ENCODE measurements at places on chromosomes 16 and 17.
A peak's percentile ranks its signal among the peaks of the same experiment; 100 is the strongest.

DNA sequence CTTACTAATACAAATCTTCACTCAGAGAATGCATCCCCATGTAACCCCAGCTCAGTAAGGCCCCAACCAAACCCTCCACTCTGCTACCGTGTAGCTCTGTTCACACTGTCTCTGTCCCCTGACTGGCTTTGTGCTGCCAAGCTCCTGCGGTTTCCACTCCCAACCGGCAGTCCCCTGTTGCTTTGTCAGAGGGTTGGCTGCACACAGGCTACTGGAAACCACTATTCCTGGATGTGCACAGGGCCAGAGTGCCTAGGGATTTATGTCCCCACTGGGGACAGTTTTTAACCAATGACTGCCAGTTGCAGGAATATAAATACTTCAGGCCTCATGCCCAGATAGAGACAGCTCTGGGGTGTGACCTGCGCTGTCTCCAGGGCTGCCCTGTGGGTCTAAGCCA, 157.1 kb upstream of the C16orf82 start:
- DNase-seq, result no peak

DNA sequence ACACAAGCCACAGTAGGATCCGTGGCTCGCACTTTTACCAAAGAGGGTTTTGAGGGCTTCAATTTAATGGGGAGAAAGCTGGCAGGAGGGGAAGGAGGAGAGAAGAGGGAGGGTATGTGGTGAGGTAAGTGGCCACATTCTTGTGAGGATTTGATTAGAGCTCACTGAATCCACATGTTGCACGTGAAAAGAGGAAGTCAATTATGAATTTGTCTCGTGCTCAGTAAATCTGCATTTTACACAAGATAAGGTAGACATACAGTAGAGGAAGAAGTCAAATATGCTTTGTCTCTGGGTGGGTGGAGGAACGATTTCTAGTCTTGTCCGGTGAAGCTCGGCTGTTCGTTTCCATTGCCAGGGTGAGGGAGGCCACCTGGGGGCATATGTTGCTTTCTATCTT, 862 bp downstream of the ZNF232 start:
- DNase-seq, result no peak

GRCh38 chr16:15547768-15548096, 95.2 kb downstream of the MARF1 start:
- DNase-seq, result no peak

GRCh38 chr16:4369007-4369733, 2.5 kb upstream of the VASN start:
- DNase-seq, result no peak

GRCh38 chr17:66492561-66493005, 190.2 kb downstream of the PRKCA start:
- DNase-seq, result no peak

DNA sequence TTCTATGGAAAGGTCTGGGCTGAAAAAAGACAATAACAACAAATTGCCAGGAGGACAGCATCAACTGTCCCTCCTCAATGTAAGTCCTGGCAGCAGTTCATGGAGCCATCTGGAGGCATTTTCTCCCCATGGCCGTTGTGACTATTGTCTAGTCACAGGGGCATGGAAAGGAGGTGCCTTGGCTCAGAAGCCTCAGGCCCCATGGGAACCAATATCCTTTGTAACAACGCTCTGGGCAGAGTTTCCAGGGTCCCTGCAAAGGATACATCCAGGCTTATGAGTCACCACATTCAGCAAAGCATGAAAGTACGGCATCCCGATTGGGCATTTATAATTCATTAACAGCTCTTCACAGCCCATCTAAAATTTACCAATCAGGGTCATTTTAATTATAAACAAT, 85.2 kb downstream of the GLG1 start:
- no peak for DNase-seq

DNA sequence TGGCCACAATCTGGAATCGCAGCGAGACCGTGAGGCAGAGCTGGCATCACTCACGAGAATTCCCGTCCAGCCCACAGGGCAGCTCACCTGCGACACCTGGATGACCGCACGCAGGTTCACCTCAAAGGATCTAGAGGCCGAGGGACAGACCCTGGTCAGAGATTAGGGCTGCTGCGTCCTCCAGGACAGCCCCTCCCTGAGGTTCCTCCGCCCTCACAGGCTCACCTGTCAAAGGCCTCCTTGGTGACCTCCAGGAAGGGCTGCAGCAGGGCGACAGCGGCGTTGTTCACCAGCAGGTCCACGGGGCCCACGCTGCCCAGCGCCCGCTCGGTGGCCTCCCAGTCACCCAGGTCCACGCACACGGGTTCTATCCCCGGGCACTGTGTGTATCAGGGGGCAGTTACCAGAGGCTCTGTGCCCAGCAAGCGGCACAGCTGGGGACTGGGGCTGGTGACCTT, 834 bp downstream of the DCXR start:
- no peak for DNase-seq

GRCh38 chr17:61249649-61250299, 149.9 kb upstream of the TBX2 start:
- no peak for DNase-seq

- no peak for DNase-seq
Measured at GRCh38 chr17:33015716-33016346, 24.2 kb downstream of the SPACA3 start.

DNA sequence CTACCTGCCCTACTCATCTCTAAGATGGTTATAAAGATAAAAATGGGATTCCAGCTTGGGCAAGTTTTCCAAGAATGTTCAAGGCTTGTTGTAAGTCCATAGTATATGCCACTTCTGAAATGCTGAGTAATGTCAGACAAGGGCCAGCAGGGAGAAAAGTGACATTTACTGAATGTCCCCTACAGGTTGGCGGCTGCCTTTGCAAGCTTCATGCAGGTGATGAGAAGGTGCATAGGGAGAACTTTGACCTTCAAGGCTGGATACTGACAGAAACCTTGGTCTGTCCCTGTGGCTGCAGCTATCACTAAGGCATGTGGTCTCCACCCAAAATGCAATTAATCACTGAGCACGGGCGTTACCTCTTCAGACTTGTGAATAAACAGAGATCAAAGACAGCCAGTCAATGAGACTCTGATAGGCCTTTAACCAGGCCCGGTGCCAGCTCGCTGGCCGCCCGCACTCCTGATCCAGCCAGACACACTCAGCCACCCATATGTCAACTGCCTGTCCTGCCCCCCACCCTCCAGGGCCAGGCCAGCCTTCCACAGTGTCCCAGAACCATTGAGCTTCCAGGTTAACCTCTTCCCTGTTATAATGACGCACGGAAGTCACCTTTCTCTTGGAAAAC, 26.8 kb upstream of the AXIN2 start:
- DNase-seq, result no peak

GRCh38 chr16:54178478-54178976, 108.1 kb downstream of the IRX3 start:
- DNase-seq, result no peak

DNA sequence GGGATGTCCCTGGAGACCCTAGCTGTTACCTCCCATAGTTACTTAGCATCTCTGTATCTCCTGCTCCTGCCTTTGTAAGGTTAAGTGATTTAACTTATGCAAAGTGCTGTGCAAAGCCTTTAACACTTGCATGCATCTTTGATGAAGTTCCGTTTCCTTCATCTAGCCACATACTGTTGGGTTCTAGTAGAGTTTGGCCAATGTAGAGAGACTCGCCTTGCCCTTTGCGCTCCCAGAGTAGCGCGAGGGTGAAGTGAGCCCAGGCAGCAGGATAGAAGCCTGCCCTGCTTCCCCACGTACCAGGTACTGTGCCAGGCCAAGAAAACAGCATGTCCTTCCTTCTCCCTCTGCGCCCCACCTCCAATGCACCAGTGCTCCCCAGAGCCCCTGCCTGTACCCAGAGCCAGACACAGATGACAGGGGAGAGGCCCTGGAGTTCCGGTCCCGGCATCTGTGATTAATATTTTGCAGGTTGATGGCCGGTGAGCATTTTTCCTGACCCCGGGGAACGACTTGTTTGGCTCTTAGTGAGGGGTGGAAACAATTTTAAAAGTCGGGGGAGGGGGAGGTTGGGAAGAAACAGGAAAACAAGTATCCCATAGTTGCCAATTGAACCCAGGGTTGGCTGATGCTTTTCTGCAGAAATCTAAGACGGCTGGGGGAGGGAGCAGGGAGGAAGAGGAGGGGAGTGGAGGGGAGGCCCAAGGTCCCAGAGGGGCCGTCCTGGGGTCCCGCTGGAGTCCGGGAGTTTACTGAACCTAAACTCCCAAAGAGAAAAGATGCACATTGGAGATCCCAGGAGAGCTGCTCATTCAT, 13.1 kb upstream of the CDC42EP4 start:
- no peak for DNase-seq

GRCh38 chr16:67719778-67720144, 645 bp upstream of the GFOD2 start:
- DNase-seq, result peak; percentile 11

DNA sequence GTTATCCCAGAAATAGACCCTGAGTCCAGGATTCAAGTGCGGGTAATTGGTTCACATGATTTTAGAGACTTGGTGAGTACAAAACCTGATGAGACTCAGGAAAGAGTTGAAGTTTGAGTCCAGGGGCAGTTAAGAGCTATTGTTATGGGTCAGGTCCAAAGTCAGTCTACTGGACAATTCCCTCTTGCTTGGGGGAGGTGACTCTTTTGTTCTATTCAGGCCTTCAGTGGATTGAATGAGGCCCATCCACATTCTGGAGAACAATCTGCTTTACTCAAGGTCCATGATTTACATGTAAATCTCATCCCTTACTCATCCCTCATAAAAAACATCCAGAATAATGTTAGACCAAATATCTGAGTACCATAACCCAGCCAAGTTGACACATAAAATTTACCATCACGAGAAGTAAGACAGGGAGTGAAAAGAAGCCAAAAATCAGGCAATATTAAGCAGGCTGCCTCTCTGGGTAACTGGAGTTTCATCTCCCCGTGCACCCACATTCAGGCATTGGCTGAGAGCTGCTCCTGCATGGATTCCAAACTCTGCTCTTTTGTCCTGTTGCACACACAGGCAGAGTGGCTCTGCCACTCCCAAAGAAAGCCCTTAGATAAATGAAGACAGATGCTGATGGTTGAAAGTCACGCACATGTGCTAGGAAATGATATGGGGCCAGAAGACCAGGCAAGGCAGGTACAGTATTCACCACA, 156.0 kb upstream of the SALL1 start:
- no peak for DNase-seq

- DNase-seq, result no peak
Measured at GRCh38 chr17:43676471-43676870, 14.7 kb upstream of the MEOX1 start.
